Bronchial epithelial cell (primary cell): ENCODE measurements at places on chromosomes 2 and 18. TPM values are rescaled to one million over a fixed set of nuclear protein-coding genes. Genes with fewer than 3 reads are reported as not detected.

The UGT1A3 gene
- total RNA-seq = 2.7 TPM in 1 of 2 replicates, not detected in the other

The TYMS gene
- total RNA-seq = 3.1 and 5.5 TPM in 2 replicates

The ZSWIM2 gene
- total RNA-seq = not detected in 2 replicates

The LPIN2 gene
- 6.0 and 6.3 TPM in 2 replicates for total RNA-seq

The FSIP2 gene
- total RNA-seq = 0.26 and 1.4 TPM in 2 replicates

The GAREM1 gene
- 10.0 and 14.1 TPM in 2 replicates for total RNA-seq

The L3MBTL4 gene
- total RNA-seq = under 0.01 and 1.0 TPM in 2 replicates

The MOGAT1 gene
- not detected in 2 replicates for total RNA-seq

The EPAS1 gene
- total RNA-seq = 99.8 and 102 TPM in 2 replicates

The ALPP gene
- not detected in 2 replicates for total RNA-seq

The IL37 gene
- total RNA-seq = not detected in 2 replicates

The GCG gene
- total RNA-seq = not detected in 2 replicates

The MRO gene
- not detected in 2 replicates for total RNA-seq

The PRKAG3 gene
- not detected in 2 replicates for total RNA-seq

The RFTN2 gene
- under 0.01 and 0.13 TPM in 2 replicates for total RNA-seq

GRCh38 chr2:11011359-11011758, 99.6 kb downstream of the KCNF1 start:
- no peak for DNase-seq

GRCh38 chr2:171410101-171410500, 23.7 kb downstream of the METTL8 start:
- DNase-seq = peak; percentile 96

DNA sequence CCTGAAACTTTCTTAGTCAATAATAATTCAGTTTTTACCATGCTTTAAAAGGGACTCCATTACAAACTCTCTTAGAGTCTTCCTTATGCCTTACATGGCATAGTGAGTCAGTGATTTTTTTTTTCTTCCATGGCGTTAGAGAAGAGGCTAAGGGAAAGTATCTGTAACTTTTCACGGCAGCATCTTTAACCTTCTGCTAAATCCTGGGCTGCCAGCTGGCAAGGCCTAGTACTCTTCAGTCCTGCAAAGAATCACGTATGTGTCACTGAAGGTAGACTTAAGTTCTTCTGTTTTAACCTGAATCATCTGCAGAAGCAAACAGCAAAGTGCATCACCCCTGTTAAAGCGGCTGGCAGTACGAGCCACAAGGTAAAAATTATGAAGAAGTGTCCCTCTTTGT, 286.3 kb upstream of the FN1 start:
- no peak for DNase-seq

GRCh38 chr18:54112356-54112755, 112.1 kb downstream of the MBD2 start:
- no peak for DNase-seq

- DNase-seq = no peak
Observed at GRCh38 chr2:241081190-241081642, 20.9 kb downstream of the MTERF4 start.

GRCh38 chr2:27572439-27572838, 10.4 kb upstream of the ZNF512 start:
- no peak for DNase-seq

DNA sequence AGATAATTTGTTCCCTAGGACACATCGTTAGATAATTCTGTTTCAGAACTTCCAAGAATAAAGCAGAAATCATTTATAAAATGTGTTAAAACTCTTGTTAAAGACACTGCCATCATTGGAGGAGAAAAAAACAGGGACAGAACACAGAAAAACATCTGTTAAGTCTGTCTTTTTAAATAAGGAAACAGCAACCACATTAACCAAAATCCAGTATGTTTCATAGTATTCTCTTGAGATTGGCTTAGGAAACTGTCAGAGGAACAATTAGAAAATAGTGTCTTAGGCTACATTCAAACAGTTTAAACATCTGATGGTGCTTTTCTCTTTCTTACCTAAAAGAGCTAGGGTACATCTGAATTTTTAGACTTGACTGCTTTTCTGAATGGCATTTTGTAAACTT, 81.6 kb downstream of the PMS1 start:
- no peak for DNase-seq

DNA sequence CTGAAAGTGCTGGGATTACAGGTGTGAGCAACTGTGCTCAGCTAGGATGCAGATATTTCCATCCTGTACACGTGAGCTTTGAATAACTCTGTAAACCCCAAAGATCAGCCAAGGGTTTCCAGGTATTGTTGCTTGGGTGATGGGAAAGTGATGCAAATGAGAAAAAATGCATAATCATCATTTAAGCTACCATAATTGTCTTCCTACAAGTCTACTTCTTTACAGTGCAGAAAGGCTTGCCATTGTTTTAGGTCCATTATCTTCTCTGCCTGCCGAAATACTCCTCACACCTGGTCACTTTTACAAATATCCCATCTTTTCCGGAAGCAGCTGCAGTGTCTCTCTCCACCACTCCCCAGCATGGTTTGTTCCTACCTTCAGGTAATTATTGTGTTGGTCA, 259.8 kb upstream of the CCDC68 start:
- no peak for DNase-seq

DNA sequence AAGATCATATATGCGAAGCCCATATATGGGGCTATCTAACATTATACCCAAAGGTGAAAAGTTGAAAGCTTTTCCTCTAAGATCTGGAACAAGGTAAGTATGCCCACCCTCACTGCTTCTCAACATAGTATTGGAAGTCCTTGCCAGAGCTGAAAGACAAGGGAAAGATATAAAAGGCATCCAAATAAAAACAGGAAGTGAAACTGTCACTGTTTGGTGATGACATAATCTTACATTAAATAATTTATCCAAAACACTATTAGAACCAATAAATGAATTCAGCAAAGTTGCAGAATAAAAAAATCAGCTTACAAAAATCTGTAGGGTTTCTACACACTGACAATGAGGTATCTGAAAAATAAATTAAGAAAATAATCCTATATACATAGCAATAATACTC, 205.8 kb downstream of the INSIG2 start:
- no peak for DNase-seq

DNA sequence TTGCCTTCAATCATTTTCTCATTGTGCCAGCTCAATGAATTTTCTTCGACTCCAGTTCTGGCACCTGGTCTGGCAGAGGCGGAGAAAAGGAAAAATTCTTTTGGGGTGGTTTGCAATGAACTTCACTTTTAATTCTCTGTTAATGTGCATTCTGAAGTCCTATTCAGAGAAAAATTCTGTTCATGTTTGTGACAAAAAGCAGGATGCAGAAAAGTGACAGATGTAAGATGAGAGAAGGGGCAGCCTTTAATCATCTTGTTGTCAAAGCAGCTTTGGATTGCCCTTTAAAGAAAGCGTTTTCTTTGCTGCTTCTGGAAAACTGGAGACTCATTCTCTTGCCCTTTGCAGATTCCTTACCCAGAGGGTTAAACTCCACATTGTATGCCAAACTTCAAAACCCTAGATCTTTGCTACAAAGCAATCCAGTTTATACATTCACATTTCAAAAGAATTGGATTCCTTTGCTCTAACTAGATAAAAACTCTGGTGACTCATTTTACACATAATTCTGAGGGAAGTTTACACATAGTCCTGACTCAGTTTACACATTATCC, 94.6 kb upstream of the CAVIN2 start:
- DNase-seq = peak; percentile 15

DNA sequence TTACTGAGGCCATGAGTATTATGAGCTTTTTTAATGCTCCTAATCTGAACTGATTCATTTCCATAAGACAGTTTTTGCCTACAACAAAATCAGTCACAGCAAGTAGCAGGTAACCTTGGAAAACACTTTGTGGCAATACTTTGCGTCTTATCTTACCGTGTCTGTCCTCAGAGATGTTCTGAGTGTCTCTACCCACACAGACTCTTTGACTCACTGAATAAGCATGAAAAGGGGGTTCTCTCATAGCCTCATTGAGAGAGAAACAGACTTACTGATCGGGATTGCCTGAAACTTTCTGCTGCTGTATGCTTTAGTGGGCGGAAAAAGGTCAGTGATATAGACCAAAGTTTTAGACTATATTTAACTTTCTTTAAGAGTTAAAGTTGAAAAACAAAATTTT, 92.6 kb downstream of the MYL12B start:
- DNase-seq = no peak

- DNase-seq = peak; percentile 49
Observed at GRCh38 chr2:97911206-97911921, 84.4 kb downstream of the TMEM131 start.

DNA sequence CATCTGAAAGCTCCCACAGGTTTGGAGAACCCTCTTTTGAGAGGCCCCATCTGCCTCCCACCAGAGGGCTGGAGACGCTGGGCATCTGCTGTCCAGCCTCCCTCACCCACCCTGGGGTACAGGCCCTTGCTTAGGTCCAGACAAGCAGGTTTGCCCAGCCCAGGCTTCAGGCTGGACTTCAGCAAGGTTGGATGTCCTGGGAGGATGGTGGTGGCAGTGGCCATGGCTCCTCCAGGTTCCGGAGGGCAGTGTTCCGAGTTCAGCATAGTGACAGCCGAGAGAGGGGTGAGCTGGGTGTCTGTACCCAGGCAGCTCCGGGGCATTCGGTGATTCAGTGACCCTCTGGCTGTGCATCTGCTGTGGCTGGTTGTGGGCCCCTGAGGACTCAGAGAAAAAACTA, 58.2 kb upstream of the HDAC4 start:
- no peak for DNase-seq

DNA sequence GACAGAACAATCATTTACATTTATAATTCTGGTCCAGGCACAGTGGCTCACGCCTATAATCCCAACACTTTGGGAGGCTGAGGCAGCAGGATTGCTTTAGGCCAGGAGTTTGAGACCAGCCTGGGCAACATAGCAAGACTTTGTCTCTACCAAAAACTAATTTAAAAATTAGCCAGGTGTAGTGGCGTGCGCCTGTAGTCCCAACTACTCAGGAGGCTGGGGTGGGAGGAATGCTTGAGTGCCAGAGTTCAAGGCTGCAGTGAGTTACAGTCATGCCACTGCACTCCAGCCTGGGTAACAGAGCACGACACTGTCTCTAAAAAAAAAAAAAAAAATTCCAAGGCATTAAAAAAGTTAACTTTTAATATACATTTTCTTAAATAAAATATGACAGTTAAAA, 88.1 kb downstream of the PLEKHM3 start:
- no peak for DNase-seq

- peak; percentile 23 for DNase-seq
Observed at GRCh38 chr18:67845035-67845434, 328.5 kb upstream of the DSEL start.

DNA sequence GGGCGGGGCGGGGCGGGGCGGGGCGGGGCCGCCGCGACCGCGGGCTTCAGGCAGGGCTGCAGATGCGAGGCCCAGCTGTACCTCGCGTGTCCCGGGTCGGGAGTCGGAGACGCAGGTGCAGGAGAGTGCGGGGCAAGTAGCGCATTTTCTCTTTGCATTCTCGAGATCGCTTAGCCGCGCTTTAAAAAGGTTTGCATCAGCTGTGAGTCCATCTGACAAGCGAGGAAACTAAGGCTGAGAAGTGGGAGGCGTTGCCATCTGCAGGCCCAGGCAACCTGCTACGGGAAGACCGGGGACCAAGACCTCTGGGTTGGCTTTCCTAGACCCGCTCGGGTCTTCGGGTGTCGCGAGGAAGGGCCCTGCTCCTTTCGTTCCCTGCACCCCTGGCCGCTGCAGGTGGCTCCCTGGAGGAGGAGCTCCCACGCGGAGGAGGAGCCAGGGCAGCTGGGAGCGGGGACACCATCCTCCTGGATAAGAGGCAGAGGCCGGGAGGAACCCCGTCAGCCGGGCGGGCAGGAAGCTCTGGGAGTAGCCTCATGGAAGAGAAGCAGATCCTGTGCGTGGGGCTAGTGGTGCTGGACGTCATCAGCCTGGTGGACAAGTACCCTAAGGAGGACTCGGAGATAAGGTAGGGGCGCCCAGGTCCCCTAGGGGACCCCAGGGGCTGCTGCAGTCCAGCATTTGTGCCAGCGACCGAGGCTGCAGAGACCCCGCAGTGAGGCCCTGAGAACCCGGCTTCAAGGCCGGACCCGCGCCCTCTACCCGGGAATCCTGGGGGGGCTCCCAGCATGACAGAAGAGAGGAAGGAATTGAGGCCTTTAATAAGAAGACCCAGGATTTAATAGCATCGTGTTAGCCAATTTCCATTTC, at the start of gene KHK:
Gene KHK (plus strand): TSS at position 49 of the 870 bp plus-strand sequence. CDS start 488 bp downstream, at position 537.
- DNase-seq = peak; percentile 38

DNA sequence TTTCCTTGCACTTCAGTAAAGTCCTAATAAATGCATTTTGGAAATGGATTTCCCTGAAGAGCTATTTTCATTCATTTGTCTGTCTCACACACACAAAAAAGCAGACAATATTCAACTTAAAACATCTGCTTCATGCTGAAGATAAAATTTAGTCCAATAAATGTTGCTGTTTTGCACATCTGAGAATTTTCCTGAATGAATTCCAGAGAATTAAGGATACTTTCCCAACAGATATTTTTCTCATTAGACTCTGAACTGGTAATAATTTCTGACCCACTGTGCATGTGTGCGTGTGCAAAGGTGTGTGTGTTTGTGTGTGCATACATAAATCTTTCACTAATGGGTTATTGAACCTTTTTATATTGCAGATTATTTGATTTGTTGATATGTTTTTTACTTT, 390.2 kb upstream of the TMEFF2 start:
- no peak for DNase-seq

DNA sequence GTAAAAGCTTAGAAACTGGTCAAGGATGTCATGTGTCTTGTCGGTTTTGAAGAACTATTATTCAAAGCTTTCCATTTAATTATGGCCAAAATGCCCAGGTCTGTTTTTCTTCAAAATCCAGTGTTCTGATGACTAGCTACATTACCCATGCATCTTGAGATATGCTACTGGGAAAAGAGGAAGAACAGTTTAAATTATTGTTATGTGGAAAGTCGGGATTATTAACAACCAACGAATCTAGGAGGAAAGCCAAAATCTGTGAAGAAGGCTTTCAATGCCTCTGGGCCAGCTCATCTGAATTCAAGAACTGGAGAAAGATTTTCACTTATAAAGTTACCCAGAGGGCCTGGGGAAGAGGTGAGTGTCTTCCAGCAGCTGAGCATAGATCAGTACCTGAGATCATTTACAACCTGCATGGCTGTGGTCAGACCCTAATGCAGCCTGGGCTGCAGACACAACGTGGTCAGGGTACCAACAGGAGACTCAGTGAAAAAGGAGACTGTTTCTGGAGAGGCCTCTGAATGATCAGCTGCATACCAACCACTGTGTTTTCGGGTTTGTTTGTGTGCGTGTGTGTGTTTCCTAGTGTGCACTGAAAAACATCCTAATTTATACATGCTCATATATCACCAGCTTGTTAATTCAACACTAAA, 308.5 kb downstream of the NRXN1 start:
- no peak for DNase-seq

- no peak for DNase-seq
Observed at GRCh38 chr2:231467016-231467545, 2.8 kb upstream of the NCL start.

- no peak for DNase-seq
Observed at GRCh38 chr2:100214265-100214971, 72.0 kb upstream of the AFF3 start.

- no peak for DNase-seq
Observed at GRCh38 chr2:73937899-73938298, 11.2 kb downstream of the DGUOK start.

GRCh38 chr2:85175369-85176299, 42.4 kb downstream of the TCF7L1 start:
- DNase-seq = peak; percentile 44
